Mesangial cell (primary cell): ENCODE measurements at places on chromosomes 12 and 14. TPM values are rescaled to one million over a fixed set of nuclear protein-coding genes. Genes with fewer than 3 reads are reported as not detected.

Gene GMFB
- total RNA-seq, result 31.6 and 36.0 TPM in 2 replicates

Gene PDE3A
- total RNA-seq, result 11.4 and 25.6 TPM in 2 replicates

Gene MMP19
- 0.98 and 3.7 TPM in 2 replicates for total RNA-seq

Gene TBC1D30
- total RNA-seq, result 0.65 and 0.89 TPM in 2 replicates

Gene NUP37
- 22.1 and 43.7 TPM in 2 replicates for total RNA-seq

Gene PGAM5
- 33.0 and 67.1 TPM in 2 replicates for total RNA-seq

Gene SMIM41
- not detected in 2 replicates for total RNA-seq

Gene ACVR1B
- total RNA-seq, result 8.5 and 14.6 TPM in 2 replicates

Gene TIGAR
- 5.6 and 6.5 TPM in 2 replicates for total RNA-seq

Gene SLCO1B3
- total RNA-seq, result not detected in 2 replicates

Gene OR6C2
- total RNA-seq, result not detected in 2 replicates
